ENCODE measurements at places on chromosomes 4 and X. TPM values are rescaled to one million over a fixed set of nuclear protein-coding genes. Genes with fewer than 3 reads are reported as not detected.

The NOA1 gene
- 18.7 TPM for total RNA-seq

The CYTL1 gene
- not detected for total RNA-seq

GRCh38 chr4:174910271-174910670, 7.9 kb upstream of the ADAM29 start:
- no peak for DNase-seq

DNA sequence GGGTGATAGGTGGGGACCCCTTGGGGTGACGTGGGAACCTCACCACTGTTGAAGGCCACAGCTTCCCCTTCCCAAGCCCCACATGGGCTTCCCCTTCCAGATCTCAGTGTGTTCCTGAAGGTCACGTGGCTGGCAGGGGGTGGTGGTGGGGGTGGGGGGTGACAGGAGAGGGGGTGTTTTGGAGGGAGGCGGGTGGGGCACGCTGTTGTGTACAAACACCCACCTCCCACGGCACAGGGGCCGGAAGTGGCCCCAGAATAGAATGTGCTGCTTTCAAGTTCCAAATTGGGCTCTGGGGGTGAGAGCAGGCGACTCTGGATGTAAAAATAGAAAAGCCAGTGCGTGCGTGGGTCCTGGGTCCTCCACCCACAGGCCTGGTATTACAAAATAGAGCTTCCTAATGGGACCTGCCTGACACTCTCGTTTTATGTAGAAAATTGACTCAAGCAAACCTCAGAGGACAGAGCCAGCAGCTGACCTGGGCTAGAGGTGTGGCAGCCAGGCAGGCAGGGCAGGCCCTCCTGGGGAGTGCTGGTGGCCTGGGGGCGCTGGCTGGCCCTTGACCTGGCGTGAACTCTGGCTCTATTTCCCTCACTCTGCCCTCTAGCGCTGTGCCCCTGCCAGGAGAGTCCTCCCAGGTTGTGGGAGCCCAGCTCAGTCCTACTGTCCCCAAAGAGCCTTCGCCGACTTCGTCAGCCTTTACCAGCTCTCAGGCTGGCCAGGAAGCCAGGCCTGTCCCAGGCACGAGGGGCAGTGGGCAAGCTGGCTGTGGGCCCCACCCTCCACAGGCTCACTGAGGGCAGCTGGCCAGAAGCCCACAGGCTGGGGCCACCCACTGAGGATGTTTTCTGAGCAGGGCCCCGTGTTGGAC, 5.4 kb upstream of the SH3BP2 start:
- DNase-seq: no peak

DNA sequence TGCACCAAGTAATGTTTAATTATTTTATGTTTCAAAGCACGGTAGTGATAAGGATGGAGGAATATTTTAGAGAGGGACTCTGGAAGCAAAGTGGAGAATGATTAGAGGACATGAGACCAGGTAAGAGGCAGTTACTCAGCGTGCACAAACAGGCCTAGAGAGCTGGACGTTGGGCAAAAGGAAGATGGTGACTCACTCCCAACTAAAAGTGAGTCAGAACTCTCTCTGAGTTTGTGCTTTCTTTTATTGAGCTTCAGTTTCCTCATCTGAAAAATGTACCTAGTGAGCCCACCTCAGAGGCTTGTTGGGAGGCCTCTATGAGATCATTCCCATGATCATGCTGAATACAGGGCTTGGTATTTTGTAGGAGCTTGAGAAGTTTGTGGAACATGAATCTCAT, 1.6 kb upstream of the ZC4H2 start:
- no peak for DNase-seq

Data from esophagus squamous epithelium (tissue), 5 donors.